ENCODE measurements at places on chromosomes 16 and 17.

DNA sequence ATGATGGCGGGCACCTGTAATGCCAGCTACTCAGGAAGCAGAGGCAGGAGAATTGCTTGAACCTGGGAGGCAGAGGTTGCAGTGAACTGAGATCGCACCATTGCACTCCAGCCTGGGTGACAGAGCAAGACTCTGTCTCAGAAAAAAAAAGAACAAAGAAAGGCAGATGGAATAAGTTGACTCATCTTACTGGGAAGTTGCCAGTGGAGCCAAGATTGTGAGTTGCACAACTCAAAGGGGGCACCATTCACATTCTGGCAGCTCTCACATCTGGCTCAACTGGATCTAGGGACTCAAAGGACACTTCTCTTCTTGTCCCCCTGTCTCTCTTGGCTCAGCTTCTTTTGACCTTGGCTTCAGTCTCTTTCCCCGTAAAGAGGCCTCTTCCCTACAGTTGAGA, 53.7 kb upstream of the ETV4 start:
- DNase-seq, result no peak

GRCh38 chr17:13410874-13411273, 190.9 kb downstream of the HS3ST3A1 start:
- DNase-seq, result no peak

GRCh38 chr17:50816771-50817751, 18.3 kb upstream of the WFIKKN2 start:
- peak; percentile 46 for DNase-seq

- DNase-seq, result no peak
These were observed 102.2 kb downstream of the RAP1GAP2 start for GRCh38 chr17:2898255-2898926.

DNA sequence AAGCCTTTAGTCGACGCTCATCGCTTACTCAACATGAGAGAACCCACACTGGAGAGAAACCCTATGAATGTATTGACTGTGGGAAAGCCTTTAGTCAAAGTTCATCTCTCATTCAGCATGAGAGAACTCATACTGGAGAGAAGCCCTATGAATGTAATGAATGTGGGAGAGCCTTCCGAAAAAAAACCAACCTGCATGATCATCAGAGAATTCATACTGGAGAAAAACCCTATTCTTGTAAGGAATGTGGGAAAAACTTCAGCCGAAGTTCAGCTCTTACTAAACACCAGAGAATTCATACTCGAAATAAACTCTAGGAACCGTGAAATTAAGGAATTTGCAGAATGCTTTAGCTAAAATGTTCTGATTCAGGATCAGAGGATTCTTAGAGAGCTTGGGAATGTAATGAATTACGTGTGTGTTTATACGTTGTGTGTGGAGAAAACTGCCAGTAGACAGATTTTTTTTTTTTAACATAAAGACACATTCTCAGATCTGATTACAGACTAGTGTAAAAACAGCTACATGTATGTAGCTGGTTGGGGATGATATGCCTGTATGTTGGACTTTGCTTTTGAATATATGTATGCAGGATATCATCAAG, 25.4 kb downstream of the ZFP90 start:
- no peak for DNase-seq

DNA sequence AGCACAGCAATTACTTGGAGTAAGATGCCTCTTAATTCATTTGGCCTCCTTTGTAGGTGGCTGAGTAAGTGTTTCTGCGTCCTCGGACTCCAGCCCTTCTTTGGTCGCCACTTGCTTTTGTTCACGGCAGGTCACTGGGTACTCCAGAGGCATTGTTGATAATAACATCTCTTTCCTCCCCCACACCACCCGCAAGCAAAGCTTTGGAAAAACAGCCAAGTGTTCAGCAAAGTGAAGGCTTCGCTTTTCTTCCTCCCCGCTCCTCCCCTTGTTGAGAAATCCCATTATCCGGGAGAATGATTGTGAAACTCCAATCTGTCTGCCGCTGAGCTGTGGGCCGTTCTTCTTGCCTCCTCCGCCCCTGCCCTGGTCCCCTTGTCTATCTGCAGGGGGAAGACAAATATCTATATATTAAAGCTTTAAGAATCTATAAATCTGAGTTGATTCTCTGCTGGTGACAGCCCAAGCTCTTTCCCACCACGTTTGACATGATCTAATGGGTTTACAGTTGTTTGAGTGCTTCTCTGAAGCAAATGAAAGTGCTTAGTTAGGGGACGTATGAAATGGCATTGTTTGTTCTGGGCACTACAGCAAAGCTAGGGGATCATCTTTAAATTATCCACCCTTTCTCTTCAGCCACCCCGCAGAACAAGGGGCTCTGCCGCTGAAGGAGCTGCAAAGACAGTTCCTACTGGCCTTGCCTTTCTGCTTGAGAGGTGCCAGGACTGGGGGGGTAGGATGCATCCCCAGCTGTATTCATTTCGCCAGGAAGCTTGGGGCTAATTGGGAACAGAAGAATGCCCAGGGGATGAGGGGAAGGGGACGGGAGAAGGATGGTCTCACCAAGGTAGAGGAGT, 167.1 kb downstream of the CCDC182 start:
- DNase-seq, result no peak

DNA sequence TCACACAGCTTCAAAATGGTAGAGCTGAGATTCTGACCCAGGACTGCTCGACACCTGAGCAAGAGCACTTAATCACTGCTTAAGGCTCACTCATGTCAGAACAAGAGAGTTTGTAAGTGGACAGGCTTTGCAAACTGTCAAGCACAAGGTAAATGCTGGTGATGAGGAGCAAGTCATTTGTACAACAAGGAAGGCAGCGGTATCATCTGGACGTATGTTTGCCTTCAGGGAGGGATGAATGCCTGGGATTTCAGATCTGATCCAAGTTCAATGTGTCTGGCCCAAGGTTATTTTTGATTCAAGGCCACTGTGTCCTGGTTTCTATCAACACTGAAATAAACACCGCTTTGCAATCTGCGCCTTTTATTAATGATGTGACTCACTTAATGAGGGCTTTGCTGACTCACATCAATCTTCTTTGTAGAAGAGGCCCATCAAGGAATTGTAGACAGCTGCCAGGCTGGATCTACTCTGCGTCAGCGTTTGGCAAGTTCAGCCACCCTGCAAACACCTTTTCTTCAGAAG, 174.4 kb upstream of the HS3ST3A1 start:
- DNase-seq, result no peak

DNA sequence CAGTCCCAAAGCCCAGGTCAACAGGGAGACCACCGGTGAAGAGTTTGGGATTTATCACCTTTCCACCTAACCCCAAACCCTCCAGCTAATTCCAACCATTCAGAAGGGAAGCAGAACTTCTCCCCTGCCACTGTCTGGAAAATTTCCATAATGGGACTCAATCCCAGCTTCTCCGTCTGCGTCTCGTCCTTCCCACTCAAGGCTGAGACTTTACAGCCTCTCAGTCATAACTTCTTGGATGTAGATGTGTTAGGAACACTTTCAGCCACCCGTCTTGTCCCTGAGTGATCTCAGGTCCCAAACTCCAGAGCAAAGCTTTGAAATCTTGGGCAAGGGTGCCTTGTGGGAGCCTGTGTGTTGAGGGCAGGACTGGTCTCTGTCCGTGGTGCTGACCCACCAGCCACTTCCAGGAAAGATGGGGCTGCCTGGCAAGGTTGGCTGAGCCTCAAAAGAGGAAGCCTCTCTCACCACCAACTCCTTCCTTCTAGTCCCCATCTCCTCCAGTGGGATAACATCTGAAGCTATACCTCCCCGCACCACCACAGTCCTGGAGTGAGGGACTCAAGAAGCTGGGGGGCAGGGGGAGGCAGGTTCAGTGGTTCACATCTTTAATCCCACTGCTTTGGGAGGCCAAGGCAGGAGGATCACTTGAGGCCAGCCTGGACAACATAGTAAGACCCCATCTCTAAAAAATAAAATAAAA, 9.3 kb downstream of the GAS2L2 start:
- DNase-seq, result no peak

DNA sequence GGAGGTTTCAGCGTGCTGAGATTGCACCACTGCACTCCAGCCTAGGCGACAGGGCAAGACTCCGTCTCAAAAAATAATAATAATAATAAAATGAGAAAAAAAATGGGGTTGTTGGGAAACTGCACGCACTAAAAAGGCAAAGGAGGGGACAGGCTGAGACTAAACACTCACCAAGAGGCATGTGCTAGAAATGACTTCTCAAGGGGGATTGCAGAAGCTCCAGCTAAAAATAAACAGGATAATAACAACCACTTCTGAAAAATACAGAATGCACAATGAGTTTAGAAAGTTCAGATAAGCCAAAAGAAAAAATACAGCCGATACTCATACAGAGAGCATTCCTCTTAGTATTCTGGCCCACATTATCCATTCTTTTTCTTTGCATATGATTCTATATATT, 15.1 kb upstream of the TIMP2 start:
- DNase-seq, result no peak

GRCh38 chr16:76614269-76614668, 337.1 kb downstream of the CNTNAP4 start:
- DNase-seq, result no peak

DNA sequence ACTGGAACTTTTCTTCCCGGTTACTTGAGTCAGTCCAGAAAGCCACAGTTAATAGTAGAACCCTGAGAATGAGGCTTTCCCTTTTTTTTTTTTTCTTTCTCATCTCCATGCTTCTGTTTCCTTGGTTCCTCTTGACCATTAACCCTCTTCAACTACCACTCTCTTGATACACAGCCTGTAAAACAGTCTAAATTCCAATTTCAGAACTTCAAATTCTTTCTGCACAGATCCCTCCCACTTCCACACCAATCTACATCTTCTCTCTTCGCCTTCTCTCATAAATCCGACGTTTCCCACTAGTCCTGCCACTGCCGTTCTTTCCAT, 588 bp downstream of the METTL16 start:
- no peak for DNase-seq

GRCh38 chr17:7428557-7428956, at the start of gene SPEM3:
TSS of gene SPEM3 (plus strand) at chr17:7428857. CDS start at chr17:7428903, 46 bp downstream.
- no peak for DNase-seq

DNA sequence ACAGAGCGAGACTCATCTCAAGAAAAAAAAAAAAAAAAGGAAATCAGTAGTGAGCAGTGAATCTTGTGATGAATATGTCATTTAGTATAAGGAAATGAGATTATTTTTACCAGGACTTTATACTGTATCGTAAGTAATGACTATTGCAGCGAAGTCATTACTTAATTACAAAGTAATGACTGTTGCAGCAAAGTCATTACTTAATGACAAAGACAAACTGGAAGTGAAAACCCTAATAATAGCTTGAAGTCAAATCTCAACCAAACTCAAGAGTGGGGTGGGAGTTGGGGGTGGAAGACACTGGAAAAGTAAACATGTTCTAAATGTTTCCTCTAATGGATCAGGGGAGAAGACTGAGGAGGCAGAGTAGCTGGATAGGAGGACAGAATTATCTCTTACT, 76.5 kb downstream of the ARHGAP44 start:
- DNase-seq, result no peak

DNA sequence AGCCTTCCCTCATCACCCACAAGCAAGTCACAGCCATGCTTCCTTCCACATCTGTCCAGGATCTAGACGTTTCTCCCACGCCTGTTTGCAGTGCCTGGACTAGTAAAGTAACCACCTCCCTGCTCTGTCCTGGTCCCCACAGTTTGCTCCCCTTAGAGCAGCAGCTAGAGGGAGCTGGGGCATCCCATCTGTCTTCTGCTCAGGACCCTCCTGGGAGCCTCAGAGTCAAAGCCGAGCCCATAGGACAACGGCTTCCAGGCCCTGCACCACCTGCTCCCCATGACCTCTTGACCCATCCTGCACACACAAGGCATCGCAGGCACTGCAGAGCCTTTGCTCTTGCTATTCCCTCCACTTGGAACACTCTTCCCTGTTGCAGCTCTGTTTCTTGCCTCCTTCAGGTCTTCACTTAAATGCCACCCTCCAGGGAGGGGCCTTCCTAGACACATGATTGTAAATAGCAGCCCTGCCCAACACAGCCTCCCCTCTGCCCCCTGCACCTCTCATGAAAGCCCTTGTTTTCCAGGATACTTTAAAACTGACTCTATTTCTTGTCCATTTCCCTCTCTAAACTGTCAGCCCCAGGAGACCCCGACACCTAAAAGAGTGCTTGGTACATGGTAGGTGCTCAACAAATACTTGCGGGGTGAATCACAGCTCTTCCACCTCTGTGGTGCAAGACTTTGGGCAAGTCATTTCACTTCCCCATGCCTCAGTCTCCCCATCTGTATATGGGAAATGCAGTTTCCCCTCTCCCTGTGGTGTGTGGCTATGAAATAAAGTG, 3.1 kb downstream of the NATD1 start:
- no peak for DNase-seq

DNA sequence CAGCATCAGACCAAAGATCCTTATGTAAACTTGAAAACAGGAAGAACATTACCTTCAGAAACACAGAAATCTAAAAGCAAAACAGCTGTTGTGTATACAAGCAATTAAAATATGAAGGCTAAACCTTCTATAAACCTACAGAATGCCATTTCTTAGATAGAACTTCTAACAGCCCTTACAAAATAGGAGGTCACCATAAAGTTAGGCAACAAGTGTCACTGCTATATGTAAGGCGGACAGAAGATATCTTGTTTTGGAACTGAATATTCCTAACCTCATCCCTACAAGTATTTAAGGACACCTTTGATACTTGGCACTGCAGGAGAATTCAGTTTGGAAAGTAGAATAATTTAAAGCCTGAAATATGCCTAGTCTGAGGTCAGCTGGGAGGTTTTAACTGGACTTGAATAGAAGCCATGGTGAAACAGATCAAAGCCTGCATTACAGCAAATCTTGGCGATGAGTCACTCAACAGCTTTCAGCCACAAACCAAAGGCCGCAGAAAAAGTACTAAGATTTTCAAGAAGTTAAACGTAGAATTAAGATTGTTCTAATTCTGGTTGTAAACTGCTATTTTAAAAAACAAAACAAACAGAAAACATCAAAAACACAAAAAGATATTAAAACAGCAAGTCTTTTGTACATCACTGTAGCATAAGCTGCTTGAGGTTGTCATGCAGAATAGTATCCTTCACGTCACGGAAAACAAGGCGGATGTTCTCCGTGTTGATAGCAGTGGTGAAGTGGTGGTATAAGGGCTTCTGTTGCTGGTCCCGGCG, 42.7 kb downstream of the GNA13 start:
- DNase-seq, result peak; percentile 17
